Stimulated activated naive CD8-positive, alpha-beta T cell treated with anti-CD3 and anti-CD28 coated beads, Interleukin-15, amount 100 ng/mL, for 72 hours (primary cell): ENCODE measurements at places on chromosomes 2 and 18.

DNA sequence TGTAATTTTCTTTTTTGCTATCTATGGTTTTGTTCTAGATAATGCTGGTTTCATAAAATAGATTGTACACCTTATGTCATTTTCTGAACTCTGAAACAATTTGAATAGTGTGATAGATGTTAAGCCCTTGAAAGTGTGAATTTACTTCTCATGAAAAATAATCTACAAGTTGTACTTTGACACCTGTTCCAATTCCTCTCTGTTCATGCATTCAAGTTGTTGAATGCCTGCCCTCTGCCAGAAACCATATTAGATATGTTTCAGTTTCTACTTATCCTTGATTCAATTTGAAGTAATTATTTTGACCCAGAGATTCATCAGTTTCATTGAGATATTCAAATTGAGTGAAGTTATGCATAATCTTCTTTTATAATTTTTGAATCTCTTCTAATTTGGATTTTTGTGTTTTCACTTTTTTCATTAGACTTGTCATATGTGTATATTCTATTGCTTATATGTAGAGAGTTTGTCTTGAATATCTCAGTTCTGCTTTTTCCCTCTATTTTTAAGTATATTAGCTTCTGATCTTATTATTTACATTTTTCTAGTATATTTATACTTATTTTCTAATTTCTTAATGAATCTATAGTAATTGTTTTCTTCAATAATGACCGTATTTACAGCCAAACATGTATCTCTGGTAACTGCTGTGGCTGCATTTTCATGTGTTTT lies 143.3 kb upstream of the TACR1 start:
- no peak for DNase-seq

DNA sequence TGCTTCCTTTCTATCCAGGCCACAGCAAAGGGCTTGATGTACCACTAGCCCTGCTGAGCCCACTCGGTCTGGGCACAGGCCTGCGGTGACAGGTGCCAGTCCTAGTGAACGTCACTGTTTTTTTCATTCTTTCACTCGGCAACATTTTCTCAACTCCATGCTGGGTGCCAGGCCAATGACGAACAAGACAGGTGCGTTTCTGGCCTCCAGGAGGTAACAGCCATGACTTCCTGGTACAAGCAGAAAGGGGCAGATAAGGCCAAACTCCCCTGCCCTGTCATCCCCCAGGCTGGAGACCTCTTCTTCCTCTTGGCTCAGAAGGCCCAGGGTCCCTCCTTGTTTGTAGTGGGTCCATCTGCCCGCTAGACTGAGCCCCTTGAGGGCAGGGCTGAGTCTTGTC lies 55.7 kb upstream of the OTOF start:
- no peak for DNase-seq

DNA sequence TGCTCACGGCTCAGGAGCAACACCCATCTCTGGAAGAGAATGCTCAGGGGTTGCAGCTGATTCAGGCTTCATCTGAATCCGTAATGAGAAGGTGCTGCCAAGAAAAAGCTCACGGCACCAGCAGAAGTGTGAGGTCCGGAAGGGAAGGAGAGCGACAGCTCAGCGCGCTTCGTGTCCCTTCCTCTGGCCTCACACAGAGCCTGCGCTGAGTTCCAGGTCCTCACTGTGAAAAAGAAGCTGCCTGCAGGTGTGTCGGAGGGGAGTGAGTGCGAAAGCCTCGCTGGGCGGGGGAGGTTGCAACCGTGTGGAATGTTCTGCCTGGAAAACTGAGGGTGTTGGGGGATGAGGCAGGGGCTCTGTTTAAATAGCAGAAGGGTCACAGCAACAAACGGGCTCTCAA lies 76.2 kb upstream of the TWIST2 start:
- no peak for DNase-seq

DNA sequence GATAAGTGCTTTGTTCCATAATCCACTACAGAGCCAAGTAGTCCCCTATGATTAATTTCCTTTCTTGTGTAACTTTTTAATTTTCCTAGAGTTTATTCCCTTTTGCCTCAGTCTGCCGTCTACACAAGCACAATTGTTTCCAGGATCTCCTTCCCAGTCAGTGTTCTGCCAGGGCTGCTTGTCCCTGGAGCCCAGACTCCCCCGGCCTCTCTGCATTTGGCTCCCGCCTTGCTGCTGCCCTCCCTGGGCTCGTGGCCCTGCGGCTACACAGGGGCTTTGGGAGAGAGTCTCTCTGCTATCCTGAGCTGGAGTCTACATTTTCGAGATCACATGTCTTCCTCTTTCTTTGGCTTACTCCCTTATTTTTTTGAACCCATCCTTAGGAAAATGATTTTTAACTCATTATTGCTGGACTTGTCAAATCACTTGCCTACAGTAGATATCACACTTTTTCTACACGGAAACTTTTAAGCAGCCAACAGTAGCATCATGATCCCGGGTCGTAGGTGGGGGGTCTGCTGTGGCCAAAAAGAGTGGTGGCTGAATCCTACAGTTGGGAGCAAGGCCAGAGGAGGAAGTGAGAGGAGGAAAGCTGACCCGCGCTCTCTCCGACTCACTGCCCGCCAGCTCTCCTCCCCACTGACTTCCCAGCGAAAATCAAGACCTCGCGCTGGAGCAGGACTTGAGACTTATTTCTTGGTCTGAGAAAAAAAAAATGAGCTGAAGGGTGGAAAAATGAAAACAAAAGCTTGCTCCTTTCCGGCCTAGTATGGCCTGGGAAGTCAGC lies 9.4 kb downstream of the FBLN7 start:
- no peak for DNase-seq

- no peak for DNase-seq
These were observed 11.1 kb upstream of the SLC4A10 start for GRCh38 chr2:161613161-161613560.

DNA sequence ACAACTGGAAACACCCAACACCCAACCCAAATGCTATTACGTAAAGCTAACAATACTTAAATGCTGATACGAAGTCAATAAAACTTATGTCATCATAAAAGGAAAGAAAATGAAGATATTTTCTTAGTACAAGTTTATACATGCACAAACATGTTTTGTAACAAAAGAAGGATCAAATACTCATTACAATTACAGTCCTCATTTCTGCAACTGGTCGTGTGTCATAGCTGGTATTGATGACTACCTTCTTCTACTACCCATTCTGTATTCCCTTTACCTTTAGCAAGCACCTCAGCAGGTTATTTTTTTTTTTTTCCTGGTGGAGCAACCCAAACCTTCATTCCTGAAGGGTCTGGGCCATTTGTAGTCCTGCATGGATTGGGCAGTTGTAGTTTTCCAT lies 1298.5 kb downstream of the SUCLG1 start:
- DNase-seq = no peak
